ENCODE measurements at places on chromosomes 3 and 15.

DNA sequence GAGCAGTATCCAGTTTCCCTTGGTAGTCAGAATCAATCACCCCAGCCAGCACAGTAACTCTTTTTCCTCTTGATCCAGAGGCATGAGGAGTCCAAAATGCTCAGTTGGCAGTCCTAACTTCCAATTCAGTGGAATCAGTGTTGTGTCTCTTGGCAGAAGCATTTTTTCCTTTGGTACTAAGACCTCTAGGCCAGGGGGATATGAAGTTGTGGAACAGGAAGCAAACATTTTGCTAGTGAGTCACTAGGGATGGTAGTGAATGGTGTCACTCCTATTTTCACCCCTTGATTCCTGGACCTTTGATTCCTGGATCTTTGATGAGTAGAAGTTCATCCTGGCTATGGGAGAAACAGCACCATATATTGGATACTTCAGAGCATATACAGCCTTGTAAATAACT lies 70.5 kb upstream of the ALDH1A3 start:
- no peak for DNase-seq

- DNase-seq = no peak
These were observed 111.3 kb upstream of the ARRDC4 start for GRCh38 chr15:97849183-97849582.

- DNase-seq = no peak
These were observed 85.9 kb upstream of the ABHD2 start for GRCh38 chr15:89002281-89002761.

DNA sequence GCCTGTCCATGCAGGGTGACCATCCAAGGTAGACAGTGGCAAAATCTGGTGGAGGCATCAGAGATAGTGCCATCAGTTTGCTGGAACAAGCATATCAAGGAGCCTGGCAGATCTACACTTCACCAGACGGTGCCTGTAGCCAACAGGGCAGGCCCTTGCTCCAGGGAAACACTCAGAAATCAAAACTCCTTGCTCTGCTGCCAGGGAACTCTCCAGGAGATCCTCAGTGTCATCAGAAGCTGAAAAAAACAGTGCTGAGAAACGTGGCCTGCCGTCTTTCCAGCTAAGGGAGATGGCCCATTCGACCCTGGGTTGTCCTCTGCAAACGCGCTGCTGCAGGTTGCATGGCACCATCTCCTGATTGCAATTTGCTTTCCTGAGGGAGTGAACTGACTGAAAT lies 30.5 kb upstream of the ATP13A3 start:
- DNase-seq = no peak
